Spinal cord (tissue), 10 donors: ENCODE measurements at places on chromosomes 1 and 21. TPM values are rescaled to one million over a fixed set of nuclear protein-coding genes. Genes with fewer than 3 reads are reported as not detected.

DNA sequence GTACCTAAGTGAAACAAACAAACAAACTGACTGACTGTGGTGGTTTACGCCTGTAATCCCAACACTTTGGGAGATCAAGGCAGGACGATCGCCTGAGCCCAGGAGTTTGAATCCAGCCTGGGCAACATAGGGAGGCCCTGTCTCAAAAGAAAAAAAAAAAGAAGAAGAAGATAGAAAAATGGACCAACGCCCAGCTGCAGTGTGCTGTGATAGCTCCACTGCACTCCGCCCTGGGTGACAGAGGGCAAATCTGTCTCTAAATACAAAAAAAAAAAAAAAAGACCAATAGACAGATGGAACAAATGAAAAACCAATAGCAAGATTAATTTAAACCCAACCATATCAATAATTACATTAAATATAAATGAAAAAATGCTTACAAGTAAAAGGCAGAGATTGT, 13.9 kb downstream of the AKR7A3 start:
- H3K27ac ChIP-seq = no peak overlapping the region
- peaks cover 3% of the 10 kb centered on the region for H3K4me1 ChIP-seq
- peaks cover 15% of the 10 kb centered on the region for H3K36me3 ChIP-seq
- no peak overlapping the region for H3K4me3 ChIP-seq
- no peaks in the 10 kb centered on the region for H3K27me3 ChIP-seq

DNA sequence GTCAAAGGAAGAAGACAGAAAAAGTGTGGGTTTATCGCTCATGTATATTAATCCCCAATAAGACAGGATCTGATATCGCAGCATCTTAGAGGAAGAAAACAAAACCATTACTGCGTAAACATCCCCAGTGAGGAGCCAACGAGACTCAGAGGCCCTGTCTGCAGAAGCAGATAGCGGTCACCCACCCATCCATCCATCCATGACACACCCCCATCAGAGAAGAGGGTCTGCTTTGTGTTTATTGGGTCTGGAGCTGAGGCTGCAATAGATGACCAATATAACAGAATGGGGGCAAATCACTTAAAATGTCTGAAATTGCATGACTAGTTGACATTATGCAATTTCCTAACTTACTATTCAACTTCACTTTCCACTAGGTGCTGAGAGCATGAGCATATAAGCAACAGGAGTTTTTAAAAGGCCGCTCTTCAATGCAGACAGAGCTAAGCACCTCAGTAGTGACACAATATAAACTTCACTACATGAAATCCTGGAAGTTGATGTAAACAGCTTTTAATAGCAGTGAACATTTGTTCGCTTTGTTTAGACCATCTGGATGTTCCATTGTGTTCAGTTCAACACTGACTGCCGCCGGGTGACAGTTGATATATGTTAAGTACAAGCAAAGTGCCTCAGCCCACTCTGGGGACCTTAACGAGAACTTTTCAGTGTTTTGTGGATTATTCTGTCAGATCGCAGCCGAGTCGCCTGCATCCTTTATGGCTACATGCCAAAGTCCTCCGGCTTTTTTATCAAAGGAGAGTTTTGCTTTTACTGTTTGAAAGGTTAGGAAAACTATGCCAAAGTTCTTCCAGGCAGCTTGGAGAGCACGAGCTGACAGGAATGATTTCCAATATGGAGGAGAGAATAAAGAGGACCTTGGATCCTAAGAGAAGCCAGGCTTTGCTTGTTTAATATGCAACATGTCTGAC, 167.5 kb downstream of the ZNF281 start:
- H3K4me1 ChIP-seq = no peaks in the 10 kb centered on the region
- H3K4me3 ChIP-seq = peak overlapping the region; percentile 10
- no peak overlapping the region for H3K27ac ChIP-seq
- no peak for DNase-seq
- H3K36me3 ChIP-seq = no peaks in the 10 kb centered on the region
- H3K27me3 ChIP-seq = peaks cover 42% of the 10 kb centered on the region

HCRTR1 gene
- 0.94 TPM for total RNA-seq

- no peaks in the 10 kb centered on the region for H3K4me1 ChIP-seq
- no peaks in the 10 kb centered on the region for H3K36me3 ChIP-seq
- no peak overlapping the region for H3K4me3 ChIP-seq
- no peak overlapping the region for H3K27ac ChIP-seq
- no peaks in the 10 kb centered on the region for H3K27me3 ChIP-seq
- no peak for DNase-seq
Measured at GRCh38 chr1:38693759-38694158, 165.8 kb downstream of the RRAGC start.

RAP1GAP gene
- total RNA-seq = 17.1 TPM

- peak; percentile 99 for DNase-seq
- H3K4me1 ChIP-seq = no peaks in the 10 kb centered on the region
- H3K27ac ChIP-seq = peak within 1 kb of the TSS; percentile 67
- H3K4me3 ChIP-seq = peak within 1 kb of the TSS; percentile 92
Measured at GRCh38 chr1:169427081-169427641, at the start of gene CCDC181. CCDC181 (minus strand) TSS chr1:169427474; CDS start chr1:169424927, 2,547 bp downstream.

C1orf185 gene
- not detected for total RNA-seq

DAP3 gene
- total RNA-seq = 50.9 TPM

- H3K27me3 ChIP-seq = no peaks in the 10 kb centered on the region
- no peaks in the 10 kb centered on the region for H3K36me3 ChIP-seq
- peaks cover 3% of the 10 kb centered on the region for H3K4me1 ChIP-seq
- no peak overlapping the region for H3K27ac ChIP-seq
- DNase-seq = no peak
Measured at GRCh38 chr1:87200875-87201638, 127.6 kb upstream of the LMO4 start.

- peaks cover 9% of the 10 kb centered on the region for H3K4me1 ChIP-seq
- H3K27ac ChIP-seq = peak overlapping the region; percentile 63
- no peak for DNase-seq
- no peaks in the 10 kb centered on the region for H3K36me3 ChIP-seq
Measured at GRCh38 chr1:171841931-171842761, 848 bp downstream of the DNM3 start.

- peak overlapping the region; percentile 75 for H3K4me3 ChIP-seq
- H3K36me3 ChIP-seq = no peaks in the 10 kb centered on the region
- DNase-seq = no peak
- H3K27me3 ChIP-seq = no peaks in the 10 kb centered on the region
Measured at GRCh38 chr21:37562920-37563640, 196.5 kb downstream of the DYRK1A start.

DNA sequence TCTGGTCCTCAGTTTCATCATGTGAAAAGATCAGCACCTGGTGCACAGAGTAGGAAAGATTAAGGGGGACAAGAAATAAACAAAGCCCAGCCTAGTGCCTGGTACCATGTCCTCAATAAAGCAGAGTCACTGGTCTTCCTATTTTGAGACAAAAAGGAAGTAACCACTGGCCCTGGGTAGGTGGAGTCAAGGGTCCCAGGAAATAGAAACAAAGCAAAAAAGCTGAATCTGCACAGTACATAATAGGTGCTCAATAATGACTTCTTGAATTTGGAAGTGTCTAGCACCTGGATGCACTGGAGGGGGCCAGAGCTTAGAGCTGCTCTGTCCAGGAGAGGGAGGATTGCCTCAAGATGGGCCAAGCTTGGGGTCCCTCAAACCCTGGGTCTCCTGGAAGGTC, 1.9 kb upstream of the EPHB2 start:
- H3K27me3 ChIP-seq = no peaks in the 10 kb centered on the region
- no peak for DNase-seq
- H3K4me1 ChIP-seq = peaks cover 47% of the 10 kb centered on the region
- no peak overlapping the region for H3K4me3 ChIP-seq
- no peak overlapping the region for H3K27ac ChIP-seq

CRTC2 gene
- total RNA-seq = 12.7 TPM

EXO1 gene
- total RNA-seq = 3.7 TPM

IVL gene
- total RNA-seq = not detected

DNA sequence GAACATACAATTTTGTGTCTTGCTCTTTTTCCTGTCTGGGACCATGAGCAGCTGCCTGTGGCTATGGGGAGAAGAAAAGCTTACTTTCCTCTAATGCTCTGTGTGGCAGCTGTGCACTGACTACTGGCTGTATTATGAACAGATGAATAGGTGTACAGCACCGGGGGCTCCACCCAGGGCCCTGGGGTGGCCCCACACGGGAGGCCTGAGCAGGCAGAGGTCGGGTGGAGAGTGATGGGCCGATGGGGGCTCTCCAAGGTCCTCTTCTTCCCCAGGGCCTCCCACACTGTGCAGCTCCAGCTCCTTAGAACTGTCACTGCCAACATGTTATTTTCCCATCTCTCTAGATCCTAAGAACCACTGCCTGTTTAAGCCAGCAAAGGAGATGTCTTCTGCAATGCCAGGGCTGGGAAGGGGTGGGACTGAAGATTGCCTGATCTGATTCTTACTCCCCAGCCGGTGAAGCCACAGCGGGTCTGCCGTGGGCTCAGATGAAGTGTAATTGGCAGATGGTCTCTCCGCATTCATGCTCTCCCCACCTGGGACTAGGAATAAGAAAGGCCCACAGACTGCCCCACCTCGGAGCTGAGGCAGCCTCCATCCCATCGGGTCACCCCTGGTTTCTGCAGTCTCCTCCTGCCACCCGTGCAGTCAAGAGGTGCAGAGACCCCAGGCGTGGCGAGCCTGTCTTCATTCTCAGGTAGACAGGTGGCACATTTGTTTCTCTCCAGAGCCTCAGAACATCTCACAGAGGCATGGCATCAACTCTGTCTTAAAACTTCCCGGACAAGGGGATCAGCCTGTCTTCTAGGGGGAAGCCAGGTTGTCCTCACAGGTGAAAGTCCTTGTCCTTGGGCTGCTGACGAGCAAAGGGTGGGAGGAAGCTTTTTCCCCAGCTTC, 186.5 kb upstream of the GALNT2 start:
- no peak for DNase-seq
- H3K4me1 ChIP-seq = peaks cover 7% of the 10 kb centered on the region
- no peak overlapping the region for H3K4me3 ChIP-seq
- no peaks in the 10 kb centered on the region for H3K36me3 ChIP-seq
- no peaks in the 10 kb centered on the region for H3K27me3 ChIP-seq

DNA sequence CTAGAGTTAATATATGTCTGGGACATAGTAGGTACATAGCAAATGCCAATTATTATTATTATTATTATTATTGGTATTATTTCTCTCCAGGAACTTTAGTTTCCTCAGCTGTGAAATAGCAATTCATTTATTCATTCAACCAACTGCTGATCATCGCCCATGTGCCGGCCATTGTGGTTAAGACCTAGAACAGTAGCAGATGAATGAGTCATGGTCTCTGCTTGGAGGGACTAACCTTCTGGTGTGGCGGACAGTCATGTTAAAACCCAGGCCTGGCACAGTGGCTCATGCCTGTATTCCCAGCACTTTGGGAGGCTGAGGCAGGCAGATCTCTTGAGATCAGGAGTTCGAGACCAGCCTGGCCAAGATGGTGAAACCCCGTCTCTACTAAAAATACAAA, 23.8 kb upstream of the LDLRAP1 start:
- H3K4me1 ChIP-seq = peaks cover 5% of the 10 kb centered on the region
- no peaks in the 10 kb centered on the region for H3K27me3 ChIP-seq
- H3K36me3 ChIP-seq = no peaks in the 10 kb centered on the region
- no peak overlapping the region for H3K4me3 ChIP-seq

- no peak for DNase-seq
- no peak overlapping the region for H3K27ac ChIP-seq
- no peaks in the 10 kb centered on the region for H3K36me3 ChIP-seq
- no peaks in the 10 kb centered on the region for H3K27me3 ChIP-seq
Measured at GRCh38 chr1:145874646-145875045, 11.0 kb downstream of the ANKRD35 start.

DNA sequence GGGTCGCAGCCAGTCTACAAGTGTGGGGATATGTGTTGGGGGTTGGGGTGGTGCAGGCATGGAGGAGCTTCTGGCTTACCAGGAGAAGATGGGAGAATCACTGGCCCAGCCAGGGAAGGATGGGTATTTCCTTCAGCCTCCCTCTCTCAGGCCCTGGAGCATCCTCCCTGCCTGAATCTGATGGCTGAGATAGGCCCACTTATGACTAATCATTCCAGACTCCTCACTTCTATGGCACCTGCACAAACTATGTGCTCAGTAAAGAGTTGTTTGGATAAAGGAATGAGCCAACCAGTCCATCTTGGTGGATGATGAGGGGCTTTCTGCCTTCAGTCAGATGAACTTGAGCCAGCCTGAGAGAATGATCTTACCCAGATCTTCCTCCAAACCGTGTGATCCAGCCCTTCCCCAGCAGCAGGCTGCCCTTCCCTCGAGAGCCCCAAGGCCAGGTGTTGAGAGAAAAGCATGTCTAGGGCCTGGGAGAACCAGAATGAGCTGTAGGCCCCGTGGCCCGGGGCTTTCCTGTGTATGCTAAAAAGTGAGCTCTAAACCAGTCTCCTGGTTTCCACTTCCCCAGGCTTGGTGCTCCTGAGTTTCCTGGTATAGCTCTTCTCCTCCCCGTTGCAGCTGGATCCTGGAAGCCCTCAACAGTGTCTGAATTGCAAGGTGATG, 1.3 kb downstream of the GPA33 start:
- no peaks in the 10 kb centered on the region for H3K4me1 ChIP-seq
- no peak for DNase-seq
- H3K27ac ChIP-seq = no peak overlapping the region
- H3K36me3 ChIP-seq = no peaks in the 10 kb centered on the region
- no peaks in the 10 kb centered on the region for H3K27me3 ChIP-seq

GRCh38 chr1:54940042-54940441, 40.4 kb upstream of the TMEM61 start:
- no peaks in the 10 kb centered on the region for H3K36me3 ChIP-seq
- no peaks in the 10 kb centered on the region for H3K4me1 ChIP-seq
- H3K27me3 ChIP-seq = no peaks in the 10 kb centered on the region
- DNase-seq = no peak
- no peak overlapping the region for H3K27ac ChIP-seq

DNA sequence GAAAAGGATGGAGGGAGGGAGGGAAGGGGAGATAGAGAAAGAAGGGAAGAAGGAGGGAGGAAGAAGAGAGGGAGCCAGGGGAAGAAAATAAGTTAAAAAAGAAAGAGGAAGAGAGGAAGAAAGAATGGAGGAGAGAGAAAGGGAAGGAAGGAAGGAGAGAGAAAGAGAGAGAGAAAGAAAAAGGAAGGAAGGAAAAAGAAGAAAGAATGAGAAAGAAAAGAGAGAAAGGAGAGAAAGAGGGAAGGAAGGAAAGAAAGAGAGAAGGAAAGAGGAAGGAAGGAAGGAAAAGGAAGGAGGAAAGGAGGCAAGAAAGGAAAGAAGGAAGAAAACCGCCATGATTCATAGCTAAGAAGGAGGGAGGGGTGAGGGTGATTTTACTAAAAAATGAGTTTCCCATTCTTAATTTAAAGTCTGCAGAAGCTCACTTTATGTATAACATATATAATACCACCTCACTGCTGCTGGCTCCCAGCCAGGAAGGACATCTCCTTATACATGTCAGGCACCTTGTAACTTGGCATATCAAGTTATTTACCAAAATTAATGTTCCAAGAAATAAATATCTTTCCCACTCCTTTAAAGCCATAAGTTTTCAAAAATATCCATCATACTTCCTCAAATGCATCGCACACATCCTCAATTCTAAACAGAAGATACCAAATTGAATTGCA, 46.0 kb upstream of the OLIG2 start:
- H3K36me3 ChIP-seq = no peaks in the 10 kb centered on the region
- H3K4me3 ChIP-seq = no peak overlapping the region
- peak overlapping the region; percentile 68 for H3K27ac ChIP-seq
- peaks cover 27% of the 10 kb centered on the region for H3K27me3 ChIP-seq

- no peak for DNase-seq
- no peaks in the 10 kb centered on the region for H3K4me1 ChIP-seq
- H3K27ac ChIP-seq = no peak overlapping the region
- H3K36me3 ChIP-seq = no peaks in the 10 kb centered on the region
- no peaks in the 10 kb centered on the region for H3K27me3 ChIP-seq
Measured at GRCh38 chr1:242467556-242468145, 56.8 kb downstream of the PLD5 start.
